GM06990 (cell line): ENCODE measurements at places on chromosomes 7 and 10.

DNA sequence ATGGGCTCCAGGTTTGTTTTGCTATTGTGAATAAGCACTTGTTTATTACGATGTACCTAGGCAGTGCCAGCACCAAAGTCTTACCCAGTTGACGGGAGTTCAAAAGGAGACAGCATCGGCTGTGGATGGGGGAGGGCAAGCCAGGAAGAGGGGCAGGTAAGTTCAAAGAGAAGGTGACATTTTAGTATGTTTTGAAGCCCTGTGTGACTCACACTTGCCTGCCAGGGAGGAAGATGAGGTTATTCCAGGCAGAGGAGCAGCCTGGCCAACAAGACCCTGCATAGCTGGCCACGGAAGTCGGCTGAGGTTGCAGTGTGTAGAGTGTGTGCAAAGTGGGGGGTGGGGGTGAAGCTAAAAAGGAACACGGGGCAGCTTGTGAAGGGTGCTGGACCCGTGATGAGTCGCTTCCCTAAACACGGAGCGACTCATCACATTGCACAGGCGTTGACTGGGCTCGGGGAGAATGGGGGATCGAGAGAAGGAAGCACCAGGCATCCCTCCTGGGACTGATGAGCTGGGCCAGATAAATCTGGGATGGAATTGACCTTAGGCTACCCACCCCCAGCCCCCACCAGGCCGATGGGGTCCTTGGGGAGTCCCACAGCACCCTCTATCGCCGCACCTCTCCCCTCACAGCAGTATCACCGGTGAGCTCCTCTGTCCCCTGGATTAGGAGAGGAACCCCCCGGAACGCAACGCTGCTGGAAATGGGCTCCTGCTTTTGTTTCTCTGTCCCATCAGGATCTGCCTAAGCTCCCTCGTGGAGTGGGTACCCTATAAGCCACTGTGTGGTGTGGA, 97.9 kb upstream of the IKZF1 start:
- DNase-seq, result no peak

DNA sequence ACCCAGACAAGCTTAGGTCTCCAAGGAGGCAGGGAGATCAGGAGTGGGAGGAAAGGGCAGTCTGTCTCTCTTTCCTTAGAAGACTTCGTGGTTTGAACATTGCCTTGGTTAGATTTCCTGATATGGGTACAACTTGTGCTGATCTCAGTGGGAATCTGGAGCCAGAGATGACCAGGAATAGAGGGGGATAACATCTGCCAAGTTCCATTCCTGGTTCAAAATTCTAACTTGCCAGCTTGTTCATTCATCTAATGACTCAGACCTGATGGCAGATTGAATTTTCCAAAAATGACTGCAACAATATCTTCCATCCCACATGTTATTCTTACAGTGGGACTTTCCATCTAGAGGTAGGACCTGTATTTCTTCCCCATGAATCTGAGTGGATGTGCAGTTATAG, 394.3 kb upstream of the PODXL start:
- no peak for DNase-seq

GRCh38 chr10:42974693-42975002, 102.2 kb upstream of the RET start:
- DNase-seq, result no peak

- DNase-seq, result no peak
Observed at GRCh38 chr10:82420001-82420400, 545.0 kb downstream of the NRG3 start.

GRCh38 chr10:6574664-6575176, 5.4 kb downstream of the PRKCQ start:
- DNase-seq, result no peak

DNA sequence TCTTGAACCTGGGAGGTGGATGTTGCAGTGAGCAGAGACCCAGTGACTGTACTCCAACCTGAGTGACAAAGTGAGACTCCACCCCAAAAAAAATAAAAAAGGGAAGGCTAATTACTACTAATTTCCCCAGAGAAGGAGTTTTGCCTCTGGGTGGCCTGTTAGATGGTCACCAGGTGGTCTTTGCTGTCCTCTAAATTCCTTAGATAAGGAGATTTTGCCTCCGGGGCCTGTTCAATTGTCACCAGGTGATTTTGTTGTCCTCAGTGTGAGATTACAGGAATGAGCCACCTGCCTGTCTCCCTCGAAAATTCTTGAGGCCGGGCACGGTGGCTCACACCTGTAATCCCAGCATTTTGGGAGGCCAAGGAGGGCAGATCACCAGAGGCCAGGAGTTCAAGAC, 24.4 kb upstream of the ZMIZ2 start:
- no peak for DNase-seq

- no peak for DNase-seq
Observed at GRCh38 chr10:70265032-70265689, 18.6 kb downstream of the NPFFR1 start.

- DNase-seq, result no peak
Observed at GRCh38 chr10:85491652-85492051, 874.9 kb downstream of the GRID1 start.

- no peak for DNase-seq
Observed at GRCh38 chr7:24824896-24825295, 67.6 kb upstream of the GSDME start.

DNA sequence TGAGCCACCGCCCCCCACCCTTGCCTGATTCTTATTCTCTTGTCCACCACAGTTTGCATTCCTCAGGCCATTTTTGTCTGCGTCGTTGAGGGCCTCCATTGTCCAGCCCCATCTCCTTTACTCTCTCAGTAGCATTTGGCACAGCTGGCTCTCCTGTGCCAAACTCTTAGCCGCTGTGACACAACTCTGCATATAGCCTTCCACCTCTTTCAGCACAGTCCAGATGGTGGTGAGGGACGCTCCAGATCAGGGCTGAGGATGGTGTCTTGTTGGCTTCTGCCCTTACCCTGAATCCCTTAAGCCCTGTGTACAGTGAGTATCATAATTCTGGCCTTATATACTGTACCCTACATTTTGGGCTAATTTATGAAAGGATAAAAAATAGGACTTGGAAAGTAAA, 45.6 kb downstream of the BMPR1A start:
- no peak for DNase-seq

- DNase-seq, result no peak
Observed at GRCh38 chr10:59865101-59865500, 41.3 kb downstream of the CCDC6 start.

DNA sequence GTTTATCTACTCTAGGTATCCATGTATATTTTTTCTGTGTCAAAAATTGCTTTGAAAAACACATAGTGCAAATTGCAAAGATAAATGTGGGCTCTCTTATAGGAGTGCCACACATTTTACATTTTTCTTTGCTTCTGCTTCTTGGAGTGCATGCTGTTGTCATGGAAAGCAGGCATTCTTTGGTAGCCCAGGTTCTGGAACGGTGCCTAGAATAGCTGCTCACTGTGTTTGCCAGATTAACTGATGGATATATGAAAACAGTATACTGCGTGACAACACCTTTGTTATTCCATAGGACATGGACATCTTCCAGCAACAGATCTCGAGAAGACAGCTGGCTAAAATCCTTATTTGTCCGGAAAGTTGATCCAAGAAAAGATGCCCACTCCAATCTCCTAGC, 13.4 kb downstream of the NIPSNAP2 start:
- no peak for DNase-seq

- no peak for DNase-seq
Observed at GRCh38 chr10:60197206-60197605, 192.5 kb downstream of the ANK3 start.

DNA sequence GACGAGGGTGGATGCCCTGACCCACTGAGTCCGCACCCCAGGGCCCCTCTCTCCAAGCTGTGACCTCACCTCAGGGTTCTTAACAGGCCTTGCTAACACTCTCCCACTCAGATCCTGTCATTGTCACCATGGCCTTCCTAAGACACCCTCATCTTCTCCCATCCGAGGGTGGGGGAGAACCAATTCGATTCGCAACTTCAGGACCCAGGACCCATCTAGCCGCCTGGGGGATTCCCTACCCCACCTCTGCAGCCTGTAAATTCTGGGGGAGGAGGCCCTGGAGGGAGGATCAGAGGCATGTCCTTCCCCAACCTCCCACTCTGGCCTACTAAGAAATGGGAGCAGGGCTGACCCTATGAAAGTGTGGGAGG, 17.4 kb downstream of the TRIM8 start:
- DNase-seq, result no peak

DNA sequence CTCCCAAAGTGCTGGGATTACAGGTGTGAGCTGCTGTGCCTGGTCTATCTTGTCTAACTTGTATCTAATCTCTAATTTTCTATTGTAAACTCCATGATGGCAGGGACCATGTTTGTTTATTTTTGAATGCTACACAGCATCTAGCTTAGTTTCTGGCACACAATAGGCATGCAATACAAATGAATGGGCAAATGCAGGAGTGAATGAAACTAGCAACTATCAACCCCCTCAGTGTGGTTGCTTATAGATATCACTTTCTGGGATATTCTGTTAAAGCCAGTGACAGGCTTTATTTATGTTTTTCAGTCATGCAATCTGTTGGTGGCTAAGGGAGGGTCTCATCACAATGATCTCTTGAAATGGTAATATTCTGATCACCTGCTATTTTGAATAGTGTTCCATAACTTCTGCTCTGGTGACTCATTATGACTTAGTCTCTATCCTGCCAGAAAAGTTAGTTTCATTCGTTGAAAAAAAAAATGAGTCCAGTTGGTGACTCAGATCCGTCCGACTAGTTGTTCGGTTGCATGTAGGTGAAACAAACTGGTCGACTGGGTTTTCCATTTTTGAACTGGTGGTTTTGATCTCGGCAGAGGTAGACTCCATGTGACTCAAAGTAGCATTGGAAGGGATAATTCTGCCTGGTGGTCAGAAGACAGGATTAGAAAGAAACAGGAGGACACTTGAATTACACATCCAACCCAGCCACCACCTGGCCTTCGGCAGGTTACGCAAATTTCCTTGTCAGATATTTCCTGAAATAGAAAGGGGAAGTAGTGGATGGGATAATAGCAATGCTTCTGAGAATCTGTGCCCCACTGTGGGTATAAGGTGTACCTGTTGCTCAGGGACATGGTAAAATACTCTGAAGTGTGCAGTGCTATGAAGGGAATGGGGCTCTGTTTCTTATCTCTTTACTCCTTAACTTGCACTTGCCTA, 76.8 kb downstream of the GATA3 start:
- DNase-seq, result peak; percentile 78
